ENCODE measurements at places on chromosomes 12 and 14.

GRCh38 chr12:54286042-54287030 is 5.8 kb downstream of the HNRNPA1 start:
- no peak for DNase-seq

- DNase-seq: no peak
These were observed 343.0 kb downstream of the BMP4 start for GRCh38 chr14:53613404-53614253.

DNA sequence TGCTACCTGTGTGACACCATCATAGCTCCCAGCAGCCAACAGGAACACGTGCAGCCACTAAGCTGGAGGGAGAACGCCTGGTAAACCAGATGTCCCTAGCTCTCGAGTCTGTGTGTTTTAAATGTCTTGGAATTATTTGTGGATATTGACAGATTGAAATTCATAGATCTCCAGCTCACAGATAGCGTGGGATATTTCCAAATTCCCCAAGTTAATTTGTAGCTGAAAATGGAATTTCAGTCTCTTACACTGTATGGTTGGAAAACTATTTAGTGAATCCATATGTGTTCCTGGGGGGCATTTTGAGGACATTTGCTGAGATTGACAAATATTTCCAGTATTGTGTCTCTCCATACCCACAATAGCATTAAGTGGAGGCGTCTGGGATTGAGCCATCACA is 618.6 kb upstream of the TMEM132C start:
- no peak for DNase-seq

DNA sequence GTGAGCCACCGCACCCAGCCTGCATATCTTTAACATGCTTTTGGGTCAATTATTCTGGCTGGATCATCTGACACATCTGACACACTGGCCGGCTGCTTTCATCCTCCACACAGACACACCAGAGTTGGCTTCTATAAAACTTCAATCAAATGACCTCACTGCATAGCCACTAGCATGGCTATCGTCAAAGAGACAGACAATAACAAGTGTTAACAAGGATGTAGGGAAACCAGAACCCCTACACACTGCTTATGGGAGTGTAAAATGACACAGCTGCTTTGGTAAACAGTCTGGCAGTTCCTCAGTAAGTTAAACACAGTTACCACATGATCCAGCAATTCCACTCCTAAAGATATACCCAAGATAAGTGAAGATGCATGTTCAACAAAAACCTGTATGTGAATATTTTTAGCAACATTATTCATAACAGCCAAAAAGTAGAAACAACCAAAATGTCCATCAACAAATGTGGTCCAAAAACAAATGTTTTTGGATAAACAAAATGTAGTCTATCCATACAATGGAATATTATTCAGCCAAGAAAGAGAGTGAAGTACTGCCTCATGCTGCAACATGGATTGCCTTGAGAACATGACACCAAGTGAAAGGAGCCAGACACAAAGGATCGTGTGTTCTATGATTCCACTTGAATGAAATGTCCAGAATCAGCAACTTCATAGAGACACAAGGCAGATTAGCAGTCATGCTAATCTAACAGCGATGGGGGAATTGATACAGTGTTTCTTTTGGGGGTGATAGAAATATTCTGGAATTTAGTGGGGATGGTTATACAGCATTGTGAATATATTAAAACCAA is 10.1 kb downstream of the KDM2B start:
- DNase-seq: no peak

- no peak for DNase-seq
These were observed 68.0 kb downstream of the SPTB start for GRCh38 chr14:64811676-64812075.

GRCh38 chr14:87810711-87811110 is 182.3 kb downstream of the GALC start:
- DNase-seq: no peak

- no peak for DNase-seq
These were observed 134.0 kb upstream of the GSC start for GRCh38 chr14:94903883-94904282.

DNA sequence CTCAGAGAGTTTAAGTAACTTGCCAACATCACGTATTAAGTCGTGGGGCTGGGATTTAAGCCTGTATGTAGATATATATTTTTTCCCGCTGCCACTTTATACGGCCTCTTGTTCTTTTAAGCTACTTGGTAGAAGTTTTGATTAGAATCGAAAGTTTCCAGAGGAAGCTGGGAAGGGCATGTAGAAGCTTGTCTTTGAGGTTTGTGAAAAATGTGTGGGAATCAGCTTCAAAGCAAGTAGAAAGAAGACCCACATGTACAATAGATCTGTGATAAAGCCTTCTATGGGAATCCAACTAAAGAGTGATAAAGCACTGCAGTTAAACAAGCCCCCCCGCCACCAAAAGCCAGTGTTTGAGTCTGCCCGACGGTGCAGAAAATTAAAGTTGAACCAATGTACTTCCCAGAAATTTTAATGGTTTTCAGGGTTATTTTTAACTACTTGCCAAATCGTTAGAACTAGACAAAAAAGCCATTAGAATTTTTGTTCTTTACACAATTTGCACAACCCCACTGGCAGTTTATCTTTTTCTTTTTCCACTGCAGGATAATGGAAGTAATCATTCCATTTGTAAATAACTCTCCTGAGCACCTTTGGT is 25.5 kb downstream of the SERPINA11 start:
- DNase-seq: no peak

DNA sequence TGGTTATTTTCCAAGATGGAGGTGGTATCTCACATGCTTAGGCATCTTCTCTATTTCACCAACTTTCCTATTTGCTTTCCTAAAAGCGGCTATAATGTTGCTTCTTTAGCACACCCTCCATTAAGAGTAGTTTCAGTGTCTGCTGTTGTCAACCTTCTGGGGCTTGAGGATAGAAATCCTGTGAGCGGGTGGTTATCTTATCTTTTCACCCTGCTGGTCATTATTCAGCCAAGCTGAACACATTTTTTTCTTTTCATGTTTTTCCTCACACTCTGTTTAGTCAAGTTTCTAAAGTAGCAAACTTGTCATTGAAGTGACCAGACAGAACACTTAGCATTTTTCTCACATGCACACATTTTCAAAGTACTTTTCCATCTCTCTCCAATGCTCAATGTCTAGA is 104.5 kb downstream of the SLC8A3 start:
- DNase-seq: no peak

- no peak for DNase-seq
These were observed 16.1 kb downstream of the CNIH1 start for GRCh38 chr14:54425068-54425467.

GRCh38 chr12:109756457-109756856 is 42.8 kb downstream of the FAM222A start:
- DNase-seq: no peak

DNA sequence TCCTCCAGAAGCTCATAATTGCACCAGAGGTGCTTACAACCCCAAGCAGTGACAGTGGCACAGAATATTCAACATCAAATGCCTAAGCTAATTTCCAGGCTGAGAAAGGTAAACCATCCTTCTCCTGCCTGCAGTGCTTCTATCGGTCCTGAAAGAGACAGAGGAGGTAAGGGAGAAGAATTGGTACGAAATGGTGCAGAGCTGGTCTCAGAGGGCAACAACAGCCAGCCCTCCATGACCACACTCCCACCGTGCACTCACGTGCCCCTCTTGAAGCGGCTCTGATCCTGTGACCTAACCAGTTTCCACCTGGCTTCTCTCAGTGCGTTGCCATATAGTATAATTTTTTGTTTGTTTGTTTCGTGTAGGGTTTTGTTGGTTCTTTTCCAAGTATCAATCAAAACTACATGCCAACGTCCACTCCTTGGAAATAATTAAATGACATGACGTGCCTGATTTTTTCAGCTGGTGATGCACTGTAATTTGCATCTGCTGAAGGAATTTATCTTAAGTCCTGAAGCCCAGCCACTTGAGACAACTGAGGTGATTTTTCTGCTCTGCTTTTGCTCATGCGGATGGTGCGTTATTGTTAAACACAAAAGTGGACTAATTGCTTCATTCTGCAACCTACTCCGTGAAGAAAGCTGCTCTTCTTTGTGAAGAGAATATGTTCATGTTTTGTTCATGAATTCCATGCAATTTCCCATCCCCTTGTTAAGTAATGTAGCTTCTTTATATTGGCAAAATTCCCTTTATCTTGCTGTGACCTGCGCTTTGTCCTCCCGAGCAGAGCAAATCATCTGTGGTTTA is 1.3 kb upstream of the ATP2A2 start:
- no peak for DNase-seq

GRCh38 chr12:112782943-112783342 is 8.6 kb upstream of the RPH3A start:
- no peak for DNase-seq

DNA sequence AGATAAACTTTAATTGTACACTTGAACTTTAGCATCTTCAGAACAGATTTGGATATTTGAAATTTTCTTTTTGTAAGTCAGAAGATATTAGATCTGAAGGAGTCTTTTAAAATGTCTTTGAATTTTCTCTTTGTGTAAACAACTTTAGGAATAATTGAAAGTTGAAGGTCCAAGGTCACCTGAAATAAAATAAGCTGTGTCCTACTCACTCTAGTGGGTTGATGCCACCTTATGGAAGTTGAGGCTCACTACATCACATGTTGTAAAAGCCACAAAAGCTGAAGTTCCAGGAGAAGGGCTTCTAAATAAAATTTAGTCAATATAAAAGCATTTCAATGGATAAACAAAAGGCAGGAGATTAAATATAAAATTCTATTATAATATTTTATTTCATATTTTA is 122.0 kb upstream of the ATXN7L3B start:
- DNase-seq: no peak
